Right ventricle myocardium superior (tissue), 1 donor: ENCODE measurements at places on chromosomes 11 and 22.

DNA sequence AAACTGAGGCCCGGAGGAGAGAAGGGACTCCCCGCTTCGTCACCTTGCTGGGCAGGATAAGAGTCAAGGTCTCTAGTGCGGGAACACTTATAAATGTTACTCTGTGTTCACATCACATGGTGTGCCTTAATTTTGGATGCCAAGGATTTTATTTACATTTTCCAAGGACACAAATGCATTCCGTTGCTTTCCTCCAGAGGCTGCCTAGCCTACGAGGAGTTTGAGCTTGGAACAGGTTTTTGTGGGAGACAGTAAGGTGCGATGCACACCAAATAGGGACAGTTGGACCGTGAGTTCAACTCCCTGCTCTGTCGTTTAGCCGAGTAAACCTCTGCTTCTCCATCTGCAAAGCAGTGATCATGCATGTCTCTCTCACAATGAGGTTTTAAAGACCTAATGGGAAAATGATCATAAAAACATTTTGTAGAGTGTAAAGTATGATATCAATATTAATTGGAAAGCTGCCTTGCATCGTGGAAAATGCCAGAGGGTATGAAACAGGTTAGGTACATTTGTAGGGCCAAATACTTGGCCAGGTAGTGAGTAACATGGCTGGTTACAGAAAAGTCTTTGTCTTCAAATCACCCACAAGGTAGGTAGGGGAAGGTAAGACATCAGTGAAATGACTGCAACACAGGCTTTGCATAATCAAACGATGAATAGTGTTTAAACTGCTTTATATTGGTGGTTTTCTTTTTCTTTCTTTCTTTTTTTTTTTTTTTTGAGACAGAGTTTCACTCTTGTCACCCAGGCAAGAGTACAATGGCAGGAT is 61.8 kb downstream of the ST3GAL4 start:
- DNase-seq, result no peak

- peak; percentile 91 for DNase-seq
These were observed 3.6 kb downstream of the AHNAK start for GRCh38 chr11:62542750-62543567.

DNA sequence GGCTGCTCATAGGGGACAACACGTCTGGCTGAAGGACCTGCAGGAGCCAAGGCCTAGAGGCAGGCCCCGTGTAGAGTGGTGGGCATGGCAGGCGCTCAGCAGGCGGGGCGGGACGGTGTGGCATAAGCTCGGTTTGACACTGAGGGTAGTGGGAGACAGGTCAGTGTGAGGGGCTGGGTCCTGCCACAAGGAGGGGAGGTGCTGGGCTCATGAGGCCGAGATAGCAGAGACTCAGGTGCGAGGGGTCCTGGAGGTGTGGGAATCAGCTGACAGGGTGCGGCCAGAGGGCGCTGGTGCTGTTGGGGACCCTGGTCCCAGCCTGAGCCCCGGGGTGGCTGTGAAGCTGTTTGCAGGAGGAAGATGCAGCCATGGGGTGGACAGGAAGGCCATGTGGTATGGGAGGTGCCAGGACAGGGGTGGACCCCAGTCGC is 6.7 kb downstream of the SLC22A12 start:
- peak; percentile 31 for DNase-seq

DNA sequence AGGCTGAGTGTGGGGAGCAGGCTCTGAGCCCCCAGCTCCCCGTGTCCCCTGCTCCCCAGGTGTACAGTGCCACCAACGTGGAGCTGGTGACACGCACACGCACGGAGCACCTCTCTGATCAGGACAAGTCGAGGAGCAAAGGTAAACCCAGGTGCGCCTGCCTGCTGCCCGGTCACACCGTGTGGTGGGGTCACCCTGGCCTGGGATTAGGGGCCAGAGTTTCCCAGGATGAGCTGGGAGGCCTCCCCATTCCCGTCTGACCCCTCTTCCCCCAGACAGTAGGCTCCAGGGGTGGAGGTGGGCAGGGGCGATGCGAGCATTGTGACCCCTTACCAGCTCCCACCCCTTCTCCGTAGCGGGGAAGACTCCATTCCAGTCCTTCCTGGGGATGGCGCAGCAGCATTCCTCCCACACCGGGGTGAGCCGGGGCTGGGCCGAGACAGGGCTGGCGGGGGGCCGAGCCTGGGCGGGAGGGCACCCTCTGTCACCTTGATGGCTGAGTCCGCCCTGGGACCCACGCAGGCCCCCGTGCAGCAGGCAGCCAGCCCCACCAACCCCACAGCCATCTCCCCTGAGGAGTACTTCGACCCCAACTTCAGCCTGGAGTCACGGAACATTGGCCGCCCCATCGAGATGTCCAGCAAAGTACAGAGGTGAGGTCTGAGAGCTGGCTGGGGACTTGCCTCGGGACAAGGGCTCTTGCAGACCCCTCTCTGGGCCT is 3.7 kb upstream of the SSH3 start:
- peak; percentile 29 for DNase-seq

DNA sequence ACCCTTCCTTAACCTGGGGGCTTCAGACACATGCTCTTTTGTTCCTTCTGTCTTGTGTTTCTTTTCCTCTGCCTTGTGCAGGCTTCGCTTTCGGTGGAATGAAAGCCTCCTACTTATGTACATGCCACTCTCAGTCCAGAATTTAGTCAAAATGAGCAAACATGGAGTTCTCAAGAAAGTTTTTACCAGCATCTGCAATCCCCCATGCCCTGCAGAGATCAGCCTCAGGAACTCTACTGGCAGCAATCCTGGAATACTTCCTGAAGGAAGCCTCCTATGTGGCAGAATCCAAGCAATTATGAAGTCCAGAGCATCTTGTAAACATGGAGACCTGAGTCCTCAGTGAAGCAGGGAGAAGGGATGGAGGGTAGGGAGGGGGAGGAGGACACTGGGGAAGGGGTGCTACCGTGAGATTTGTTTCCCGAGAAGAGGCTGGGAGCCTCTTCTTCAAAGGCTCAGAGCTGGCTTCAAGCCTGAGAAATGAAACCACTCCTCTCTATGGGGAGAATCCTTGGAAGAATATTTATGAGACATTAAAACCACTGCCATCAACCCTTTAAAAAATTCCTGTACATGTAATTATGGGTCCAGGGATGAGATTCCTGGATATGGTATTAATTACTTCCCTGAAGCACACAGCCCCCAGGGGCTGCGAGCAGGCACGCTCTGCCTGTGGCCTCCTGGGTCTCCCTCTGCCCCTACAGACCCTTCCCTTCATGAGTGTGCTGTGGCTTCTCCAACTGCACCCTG is 58.4 kb downstream of the TENM4 start:
- DNase-seq, result no peak

DNA sequence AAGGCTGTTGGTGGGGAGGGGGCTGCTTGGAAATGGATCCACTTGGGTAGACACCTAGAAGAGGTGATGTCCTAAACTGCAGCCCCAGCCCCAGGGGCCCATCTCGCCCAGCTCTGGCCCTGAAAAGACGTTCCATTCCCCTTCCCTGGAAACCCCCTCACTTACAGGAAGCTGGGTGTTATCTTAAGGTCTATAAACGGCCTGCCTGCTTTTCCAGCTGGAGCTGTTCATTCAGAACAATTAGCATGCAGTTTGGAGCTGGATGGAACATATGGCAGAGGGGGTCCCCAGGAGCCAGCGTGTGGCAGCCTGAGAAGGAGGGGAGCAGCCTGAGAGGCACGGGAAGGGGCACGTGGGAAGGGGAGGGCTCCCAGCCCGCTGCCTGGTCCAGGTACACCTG is 139.6 kb downstream of the PKNOX2 start:
- no peak for DNase-seq

DNA sequence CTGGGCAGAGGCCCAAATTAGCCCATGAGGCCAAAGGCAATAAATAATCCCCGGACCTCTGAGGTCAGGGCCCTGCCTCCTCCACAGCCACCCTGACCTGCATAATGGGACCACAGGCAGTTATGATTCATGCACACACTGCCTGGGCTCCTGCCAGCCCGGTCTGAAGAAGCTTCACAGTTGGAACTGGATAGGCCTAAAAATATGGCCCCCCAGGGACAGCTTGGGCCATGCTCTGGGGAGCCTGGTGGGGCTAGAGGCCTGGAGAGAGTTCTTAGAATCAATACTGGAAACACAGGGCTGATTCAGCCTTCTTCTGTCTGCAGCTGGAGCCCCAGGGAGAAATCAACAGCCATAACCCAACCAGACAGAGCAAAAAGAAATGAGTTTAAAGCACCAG is 112.8 kb upstream of the CADM1 start:
- peak; percentile 54 for DNase-seq

GRCh38 chr11:125201525-125202141 is 37.1 kb downstream of the PKNOX2 start:
- DNase-seq, result no peak

DNA sequence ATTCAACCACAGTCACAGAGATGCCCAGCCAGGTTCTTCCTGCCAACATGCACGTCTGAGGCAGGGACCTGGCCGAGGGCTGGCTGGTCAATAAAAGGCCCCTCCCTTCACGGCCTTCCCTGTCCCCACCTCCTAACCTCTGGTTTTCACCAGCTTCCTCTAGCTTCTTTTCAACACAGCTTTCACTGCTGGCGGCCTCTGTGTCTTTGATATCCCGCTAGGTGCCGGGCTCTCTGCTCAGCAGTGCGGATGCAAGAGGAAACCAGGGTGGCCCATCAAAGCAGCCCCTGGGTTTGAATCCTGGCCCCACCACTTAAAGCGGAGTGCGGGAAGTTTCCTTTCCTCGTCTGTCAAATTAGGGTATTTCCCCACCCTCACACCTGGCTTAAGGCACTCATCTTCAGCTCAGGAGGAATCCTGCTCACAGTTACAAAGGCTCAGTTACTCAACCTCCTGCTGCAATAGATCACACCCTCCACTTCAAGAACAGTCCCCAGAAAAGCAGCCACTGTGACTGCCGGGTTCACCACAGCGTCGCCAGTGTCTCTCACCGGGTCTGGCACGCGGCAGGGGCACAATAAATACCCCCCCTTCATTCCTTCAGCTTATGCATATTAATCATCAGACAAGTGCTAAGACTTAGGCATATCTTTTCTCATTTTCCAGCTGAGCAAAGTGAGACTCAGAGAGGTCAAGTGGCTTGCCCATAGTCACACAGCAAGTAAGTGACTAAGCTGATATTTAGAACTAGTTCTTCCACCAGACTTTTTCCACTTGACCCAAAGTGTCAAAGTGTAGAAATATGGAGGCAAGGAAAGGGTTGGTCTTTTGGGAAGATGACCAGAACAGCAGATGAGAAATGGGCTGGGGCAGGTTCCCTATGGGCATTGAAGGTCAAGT is 45.7 kb downstream of the TXN2 start:
- DNase-seq, result no peak

GRCh38 chr11:121048464-121049233 is 24.7 kb downstream of the TBCEL start:
- no peak for DNase-seq

- no peak for DNase-seq
These were observed 17.9 kb downstream of the TTC17 start for GRCh38 chr11:43376594-43376993.

GRCh38 chr22:31082606-31083376 is 1.7 kb downstream of the SMTN start:
- DNase-seq, result peak; percentile 81

- DNase-seq, result peak; percentile 87
These were observed at the start of the genes COMT and TXNRD2 for GRCh38 chr22:19941365-19942082. COMT (plus strand) TSS chr22:19941772; CDS start chr22:19962527, 20,755 bp downstream. TXNRD2 (minus strand) TSS chr22:19941818; CDS start chr22:19941803, 15 bp downstream.

DNA sequence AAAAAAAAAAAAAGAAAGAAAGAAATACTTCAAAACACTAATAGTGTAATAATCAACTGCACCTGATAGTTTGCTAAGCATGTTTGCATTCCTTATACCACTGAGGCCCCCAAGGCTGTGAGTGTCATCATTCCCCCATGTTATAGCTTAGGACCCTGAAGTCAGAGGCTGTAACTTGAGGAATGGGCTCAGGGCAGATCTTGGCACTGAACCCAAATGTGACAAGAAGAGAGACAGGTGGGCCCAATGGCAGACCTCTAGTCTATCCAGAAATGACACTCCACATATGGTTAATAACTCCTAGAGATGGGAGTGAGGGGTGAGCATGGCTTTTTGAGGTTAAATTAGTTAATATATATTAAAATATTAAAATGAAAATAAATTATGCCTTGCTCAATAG is 13.2 kb downstream of the ZNF70 start:
- DNase-seq, result no peak

DNA sequence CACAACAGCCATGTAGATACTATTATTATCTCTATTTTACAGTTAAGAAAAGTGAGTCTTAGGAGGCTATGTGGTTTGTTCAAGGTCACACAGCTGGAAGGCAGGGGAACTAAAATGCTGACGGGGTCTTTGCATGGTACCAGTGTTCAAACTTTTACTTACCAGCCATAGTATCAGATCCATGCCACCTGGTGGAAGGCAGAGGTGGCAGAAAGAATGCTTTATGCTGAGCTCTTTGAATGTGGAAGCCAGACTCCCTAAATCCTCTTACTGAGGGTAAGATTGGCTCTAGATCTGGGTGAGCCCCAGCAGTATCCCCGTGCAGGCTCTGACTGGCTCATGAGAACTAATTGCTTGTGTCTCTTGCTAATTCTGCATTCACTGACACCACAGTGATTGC is 54.3 kb upstream of the NAV2 start:
- no peak for DNase-seq

GRCh38 chr22:33819743-33820142 is 100.5 kb downstream of the LARGE1 start:
- DNase-seq, result no peak

GRCh38 chr11:1059759-1060158 is 14.9 kb upstream of the MUC2 start:
- DNase-seq, result peak; percentile 22
